ENCODE measurements at places on chromosomes 13 and 19.

DNA sequence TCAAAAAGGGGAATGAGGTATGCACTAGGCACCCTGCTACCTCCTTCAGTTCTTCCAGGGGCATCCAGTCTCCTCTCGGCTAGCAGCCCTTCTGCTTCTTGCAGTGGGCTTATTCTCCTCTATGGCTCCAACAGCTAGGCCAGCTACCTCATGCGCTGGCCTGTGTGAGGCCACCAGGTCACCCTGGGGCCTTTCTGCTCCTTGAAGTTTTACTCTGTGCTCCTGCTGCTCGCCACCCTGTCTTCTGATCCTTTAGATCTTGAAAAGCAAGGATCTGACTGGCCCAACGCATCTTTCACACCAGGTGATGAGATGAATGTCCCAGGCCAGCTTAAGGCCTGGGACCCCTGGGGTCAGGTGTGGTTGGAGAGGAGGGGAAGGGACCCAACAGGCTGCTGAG, 66.2 kb downstream of the RUBCNL start:
- DNase-seq: no peak

GRCh38 chr19:22517496-22518411, 95.6 kb upstream of the ZNF98 start:
- DNase-seq: no peak

- DNase-seq: no peak
These were observed 14.4 kb downstream of the LIG4 start for GRCh38 chr13:108200781-108201398.

- DNase-seq: no peak
These were observed 44.4 kb downstream of the ELF1 start for GRCh38 chr13:40974460-40975407.

DNA sequence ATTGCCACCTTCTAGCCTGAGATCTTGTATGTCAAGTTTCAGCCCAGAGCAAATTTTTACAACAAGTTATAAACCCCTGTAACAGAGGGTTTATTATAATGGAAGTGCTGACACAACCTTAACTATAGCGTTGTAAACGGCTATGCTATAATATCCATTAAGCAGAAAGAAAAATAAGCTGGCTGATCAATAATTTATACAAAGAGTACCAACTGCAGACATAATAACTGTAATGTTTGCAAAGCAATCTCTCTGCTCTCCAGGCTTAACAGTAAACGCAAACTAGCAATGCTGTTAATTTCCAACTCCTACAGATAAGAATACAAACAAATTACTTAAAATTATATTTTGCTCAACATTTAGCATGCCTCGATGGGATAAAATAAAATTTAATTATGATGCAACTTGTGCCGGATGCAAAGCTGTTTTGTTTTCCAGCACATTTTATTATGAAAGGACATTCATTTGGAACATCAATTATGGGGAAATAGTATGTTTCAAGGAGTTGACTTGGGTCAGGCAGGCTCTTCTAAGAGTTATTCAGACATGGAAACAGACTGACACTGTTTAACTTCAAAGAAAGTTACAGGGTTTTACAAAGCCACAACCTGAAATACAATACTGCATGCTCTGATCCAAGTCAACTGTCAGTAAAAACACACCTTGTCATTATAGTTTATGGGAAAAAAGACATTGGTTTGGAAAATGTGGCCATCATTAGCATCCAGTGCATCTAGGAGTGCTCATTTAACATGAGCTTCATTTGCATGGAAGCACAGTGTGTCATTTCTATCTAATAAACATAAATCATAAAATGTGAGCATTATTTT, 6.6 kb upstream of the DACH1 start:
- DNase-seq: no peak

DNA sequence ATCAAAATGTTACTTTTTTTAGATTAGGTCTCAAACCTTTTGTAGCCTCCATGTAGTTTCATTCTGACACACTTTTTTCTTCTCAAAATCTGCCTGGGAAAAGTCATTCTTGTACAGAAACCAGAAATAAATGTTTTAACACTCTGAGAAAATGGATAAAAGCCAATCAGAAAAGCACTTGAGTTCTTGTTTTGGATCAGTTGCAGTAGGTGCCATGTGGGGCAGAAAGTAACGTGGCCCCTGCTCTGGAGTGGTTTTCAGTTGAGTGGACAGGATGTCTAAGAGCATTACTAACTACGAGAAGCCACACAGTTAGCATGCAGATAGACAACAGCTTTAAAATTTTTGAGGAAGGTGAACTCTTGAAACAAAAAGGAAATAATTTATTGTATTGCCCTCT, 19.1 kb downstream of the GPR183 start:
- peak; percentile 72 for DNase-seq

- DNase-seq: no peak
These were observed 50.2 kb downstream of the PEPD start for GRCh38 chr19:33471111-33471996.

DNA sequence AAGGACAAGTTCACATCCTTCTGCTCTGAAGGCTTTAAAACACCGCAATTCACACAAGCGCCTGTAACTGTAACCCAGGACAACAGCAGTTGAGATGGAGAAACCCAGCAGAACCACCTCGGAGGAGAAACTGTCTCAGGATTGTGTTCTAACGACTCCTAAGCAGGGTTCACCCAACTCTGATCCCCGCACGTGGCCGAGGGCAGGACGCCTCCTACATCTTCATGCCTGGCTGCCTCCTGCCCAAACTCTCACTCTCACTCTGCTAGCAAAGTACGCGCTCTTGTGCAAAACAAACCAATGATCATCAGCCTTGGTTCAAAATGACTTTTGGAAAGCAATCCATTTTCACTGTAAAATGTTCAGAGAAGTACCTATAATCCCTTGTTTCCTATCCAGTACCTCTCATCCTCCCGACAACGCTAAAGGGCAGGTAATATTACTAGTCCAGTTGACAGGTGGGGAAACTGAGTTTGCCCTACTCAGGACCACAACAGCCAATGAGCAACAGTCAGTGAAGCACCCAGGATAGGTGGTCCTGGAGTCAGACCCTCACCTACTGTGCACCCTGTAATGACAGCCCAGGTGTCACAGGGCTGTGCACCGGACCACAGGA, 25.6 kb downstream of the EPS15L1 start:
- DNase-seq: no peak

GRCh38 chr13:44870456-44870929, 118.8 kb downstream of the NUFIP1 start:
- no peak for DNase-seq

- no peak for DNase-seq
These were observed 1.0 kb upstream of the KRI1 start for GRCh38 chr19:10566658-10567410.

DNA sequence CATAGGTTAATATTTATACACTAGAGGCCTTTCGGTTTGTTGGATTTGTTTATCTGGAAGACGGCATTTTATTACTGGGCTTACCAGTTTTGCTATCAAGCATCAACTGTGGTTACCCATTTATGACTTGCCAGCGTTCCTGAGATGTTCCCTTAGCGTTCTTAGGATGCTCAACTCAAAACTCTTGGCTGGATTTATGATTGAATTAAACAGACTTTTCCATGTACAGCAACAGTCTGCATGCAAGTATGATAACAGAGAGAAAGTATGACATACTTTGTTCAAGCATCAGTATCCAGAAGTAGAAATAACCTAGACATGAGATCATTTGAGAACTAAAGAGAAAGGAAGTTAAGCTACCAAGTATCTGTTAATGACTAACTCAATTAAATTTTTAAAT, 29.9 kb upstream of the RNF113B start:
- DNase-seq: no peak

- DNase-seq: no peak
These were observed 45.6 kb downstream of the CELF5 start for GRCh38 chr19:3269916-3270671.

GRCh38 chr13:34752283-34752960, 189.6 kb upstream of the NBEA start:
- DNase-seq: no peak

All from CD14-positive monocyte (primary cell).